T-helper 17 cell (primary cell): ENCODE measurements at places on chromosomes 6 and 20.

- DNase-seq: no peak
Observed at GRCh38 chr6:136526937-136527336, 23.3 kb downstream of the MAP7 start.

- no peak for DNase-seq
Observed at GRCh38 chr20:1911536-1911935, 16.3 kb downstream of the SIRPA start.

- peak; percentile 21 for DNase-seq
Observed at GRCh38 chr20:5835321-5835821, 85.2 kb downstream of the SHLD1 start.

DNA sequence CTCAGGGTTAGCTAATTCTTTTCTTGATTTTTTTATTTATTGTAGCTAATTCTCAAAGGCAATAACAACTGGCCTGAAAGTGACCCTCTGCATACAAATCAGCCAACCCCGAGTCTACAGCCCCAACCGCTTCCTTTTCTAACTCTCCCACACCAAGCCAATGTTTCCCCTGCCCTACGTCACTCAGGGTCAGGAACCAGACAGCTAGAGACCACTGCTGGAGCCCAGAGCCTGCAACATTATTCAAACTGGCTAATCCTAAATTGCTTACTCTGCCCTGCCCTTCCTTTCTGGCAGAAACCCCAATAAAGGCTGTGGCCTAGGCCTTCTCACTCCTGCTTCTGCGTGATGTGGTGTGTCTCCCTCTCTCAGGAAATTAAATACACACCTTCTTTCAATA lies 320.7 kb downstream of the CBLN4 start:
- DNase-seq: no peak

GRCh38 chr6:49906526-49906925 lies 40.2 kb upstream of the CRISP1 start:
- DNase-seq: no peak

DNA sequence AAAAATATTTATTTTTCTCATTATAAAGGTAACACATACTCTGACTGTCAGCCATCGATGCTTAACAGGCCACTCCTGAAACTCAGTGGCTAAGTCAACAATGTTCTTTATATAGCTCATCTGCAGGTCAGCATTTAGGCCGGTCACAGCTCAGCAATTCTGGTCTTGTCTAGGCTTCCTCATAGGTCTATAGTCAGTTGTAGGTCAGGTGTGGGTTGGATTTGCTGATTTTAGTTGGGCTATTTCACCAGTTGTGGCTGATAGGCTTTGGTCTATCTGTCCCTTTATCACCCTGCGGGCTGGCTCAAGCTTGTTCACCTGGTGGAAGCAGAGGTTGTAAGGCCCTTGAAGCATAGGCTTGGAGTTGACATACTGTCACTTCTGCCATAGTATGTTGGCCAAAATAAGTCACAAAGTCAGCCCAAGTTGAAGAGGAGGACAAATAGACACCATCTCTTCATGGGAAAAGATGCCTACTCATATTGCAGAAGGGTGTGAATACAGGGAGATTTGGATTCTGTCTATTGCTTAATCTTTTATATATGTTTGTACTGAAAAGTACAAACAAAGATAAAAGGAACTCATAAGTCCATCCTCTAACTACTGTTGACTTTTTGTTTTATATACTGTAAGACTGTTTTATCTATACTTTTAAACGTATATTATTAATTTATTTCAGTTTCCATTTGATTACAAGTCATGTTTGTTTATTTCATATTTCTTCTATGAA lies 75.0 kb downstream of the BCKDHB start:
- no peak for DNase-seq

GRCh38 chr6:80388507-80388906 lies 282.0 kb downstream of the BCKDHB start:
- DNase-seq: no peak

GRCh38 chr20:47276251-47276650 lies 80.2 kb downstream of the ZMYND8 start:
- no peak for DNase-seq

- no peak for DNase-seq
Observed at GRCh38 chr6:68544450-68544849, 90.6 kb upstream of the ADGRB3 start.

GRCh38 chr6:41449399-41450245 lies 96.6 kb upstream of the FOXP4 start:
- no peak for DNase-seq

DNA sequence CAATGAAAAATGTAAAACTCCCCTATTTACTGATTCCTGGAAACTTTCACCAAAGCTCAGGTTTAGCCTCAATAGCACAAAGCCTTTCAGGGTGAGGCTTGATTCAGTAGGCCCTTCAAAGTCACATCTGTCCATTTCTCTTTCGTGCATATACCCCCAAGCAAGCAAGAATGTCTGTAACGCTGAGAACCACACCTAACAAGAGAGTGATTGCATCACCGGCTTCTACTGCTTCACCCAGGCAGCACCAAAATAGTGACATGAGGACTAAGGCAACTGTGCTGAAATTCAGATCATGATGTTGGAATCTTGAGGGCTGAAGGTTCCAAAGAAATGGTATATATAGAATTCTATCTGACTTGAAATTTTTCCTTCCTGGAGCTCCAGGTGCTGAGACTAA lies 26.1 kb downstream of the CGA start:
- no peak for DNase-seq

DNA sequence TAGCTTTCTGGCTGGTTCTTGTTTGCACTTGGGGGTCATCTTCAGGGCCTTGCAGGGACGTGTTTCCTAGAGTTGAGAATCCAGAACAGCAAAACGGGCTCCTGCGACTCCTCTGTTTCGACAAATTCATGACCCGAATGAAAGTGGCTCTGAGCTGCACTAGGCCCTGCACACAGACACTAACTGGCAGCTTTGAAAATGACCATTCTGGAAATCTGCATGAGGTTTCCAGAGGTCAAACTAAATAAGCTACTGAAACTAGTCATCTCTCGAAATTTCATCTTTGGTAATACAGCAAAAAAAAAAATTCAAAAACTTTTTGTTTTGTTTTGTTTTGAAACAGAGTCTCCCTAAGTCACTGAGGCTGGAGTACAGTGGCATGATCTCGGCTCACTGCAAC lies 15.5 kb upstream of the BMP7 start:
- no peak for DNase-seq

DNA sequence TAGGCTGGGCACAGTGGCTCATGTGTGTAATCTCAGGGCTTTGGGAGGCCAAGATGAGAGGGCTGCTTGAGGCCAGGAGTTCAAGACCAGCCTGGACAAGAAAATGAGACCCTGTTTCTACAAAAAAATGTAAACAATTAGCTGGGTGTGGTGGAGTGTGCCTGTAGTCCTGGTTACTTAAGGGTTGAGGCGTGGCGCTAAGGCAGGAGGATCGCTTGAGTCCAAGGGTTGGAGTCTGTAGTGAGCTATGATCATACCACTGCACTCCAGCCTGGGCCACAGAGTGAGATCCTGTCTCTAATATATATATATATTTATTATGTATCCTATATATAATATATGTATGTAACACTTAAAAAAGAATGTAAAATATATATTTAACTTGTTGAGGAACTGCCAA lies 7.9 kb upstream of the ABRACL start:
- no peak for DNase-seq

DNA sequence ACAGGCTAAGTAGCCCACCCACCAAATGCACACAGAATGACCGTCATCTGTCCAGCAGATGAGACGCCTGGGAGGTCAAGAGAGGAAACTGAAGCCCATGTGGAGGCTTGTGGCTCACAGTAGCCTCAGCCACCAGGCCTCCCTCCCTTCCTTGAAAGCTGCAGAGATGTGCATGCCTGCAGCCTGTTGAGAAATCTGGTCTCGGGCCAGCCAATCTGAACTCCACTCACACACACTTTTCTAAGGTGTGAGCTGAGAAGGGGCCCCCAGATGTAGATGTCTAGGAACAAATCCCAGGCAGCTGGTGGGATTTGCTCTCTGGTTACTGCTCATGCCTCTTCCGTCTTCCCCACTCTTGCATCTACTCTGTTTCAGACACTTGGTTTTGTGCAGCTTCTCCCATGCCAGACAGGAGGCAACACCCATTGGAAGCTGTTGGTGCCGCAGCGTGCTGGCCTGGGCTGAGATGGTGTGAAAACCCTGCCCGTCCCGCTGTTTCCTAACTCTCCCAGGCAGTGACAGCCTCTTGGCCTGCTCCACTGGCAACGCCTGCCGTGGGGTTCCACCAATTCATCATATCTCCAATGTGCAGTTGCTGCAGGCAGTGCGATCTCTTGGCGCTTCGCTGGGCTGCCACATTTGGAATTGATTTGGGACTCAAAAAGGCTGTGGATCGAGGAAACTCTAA lies 24.1 kb upstream of the PAX1 start:
- DNase-seq: no peak

DNA sequence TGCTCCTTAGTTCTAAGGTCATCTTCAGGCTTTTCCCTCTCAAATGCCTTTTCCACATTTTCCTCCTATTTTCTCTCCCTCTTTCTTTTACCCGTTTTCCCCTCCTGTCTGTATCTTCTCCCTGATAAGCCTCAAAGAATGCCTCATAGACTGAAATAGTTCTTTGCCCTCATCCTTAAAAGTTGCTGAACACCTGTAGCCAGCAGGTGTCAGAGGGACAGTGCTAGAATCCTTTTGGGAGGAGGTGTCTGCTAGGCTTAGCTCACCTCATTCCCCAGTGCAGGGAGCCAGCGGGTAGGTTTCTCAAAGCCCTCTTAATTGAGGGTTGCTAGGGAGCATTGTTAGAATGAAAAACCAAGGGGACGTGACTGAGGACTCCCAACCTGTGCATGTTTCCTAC lies 204.0 kb downstream of the TSHZ2 start:
- DNase-seq: no peak

- DNase-seq: no peak
Observed at GRCh38 chr6:72363844-72364740, 257.8 kb upstream of the KCNQ5 start.

DNA sequence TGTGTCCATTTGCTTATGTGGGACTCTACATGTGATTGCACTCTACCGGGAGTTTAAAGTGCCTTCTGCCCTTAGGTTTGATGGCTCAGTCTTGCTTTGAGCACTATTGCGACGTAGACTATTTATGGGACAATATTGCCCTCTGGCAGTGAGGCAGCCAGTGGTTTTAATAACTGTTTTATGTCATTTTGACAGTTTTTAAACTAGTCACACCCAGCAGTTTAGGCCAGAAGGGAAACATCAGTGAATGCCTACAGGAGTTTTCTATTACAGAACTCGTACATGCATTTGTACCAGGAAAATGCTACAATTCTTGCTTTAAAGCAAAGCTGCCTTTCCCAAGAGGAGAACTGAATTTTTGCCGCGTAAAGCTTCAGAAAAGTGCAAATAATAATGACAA lies 813.7 kb downstream of the KIF16B start:
- no peak for DNase-seq

DNA sequence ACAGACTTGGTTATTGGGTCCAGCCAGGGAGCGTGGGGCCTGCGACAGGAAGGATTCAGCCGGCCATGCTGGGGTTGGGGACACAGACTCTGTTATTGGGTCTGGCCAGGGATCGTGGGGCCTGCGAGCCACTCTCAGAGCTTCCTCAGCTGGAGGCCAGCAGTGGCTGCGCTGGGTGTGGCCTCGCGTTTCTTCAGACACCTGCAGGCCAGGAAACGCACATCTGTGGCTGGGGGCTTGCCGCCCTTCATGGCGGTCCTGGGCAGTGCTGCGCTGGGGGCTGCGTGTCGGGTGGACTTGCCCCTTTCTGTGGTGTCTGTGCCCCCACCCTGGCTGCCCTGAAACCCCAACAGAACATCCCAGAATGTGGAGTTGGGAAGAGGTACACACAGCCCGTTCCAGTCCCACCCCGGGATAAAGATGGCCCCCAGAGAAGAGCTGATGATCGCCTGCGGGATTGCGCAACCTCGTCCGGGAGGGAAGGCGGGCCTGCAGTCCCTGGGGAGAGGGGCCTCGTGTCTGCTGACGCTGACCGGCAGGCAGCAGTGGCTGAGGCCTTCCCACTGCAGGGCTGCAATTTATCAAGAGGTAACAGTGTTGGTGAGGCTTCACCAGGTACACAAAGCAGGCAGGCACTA lies 16.9 kb upstream of the MTG2 start:
- no peak for DNase-seq

DNA sequence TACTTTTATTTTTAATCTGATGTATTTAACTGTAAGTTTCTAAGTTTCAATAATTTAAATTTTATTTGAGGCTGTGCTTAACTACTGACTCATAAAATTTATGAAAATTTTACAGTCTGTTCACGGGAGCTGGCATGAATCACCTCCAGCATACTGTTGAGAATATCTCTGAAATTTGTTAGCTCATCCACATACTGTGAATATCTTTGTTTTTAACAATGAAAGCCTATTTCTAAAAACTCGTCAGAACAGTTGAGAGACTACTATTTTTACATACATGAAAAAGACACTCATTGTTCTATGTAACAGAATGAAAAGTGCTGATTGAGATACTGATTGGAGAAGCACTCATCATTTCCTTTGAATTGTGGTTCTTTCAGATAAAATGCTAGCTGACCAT lies 749.3 kb downstream of the TENT5A start:
- DNase-seq: no peak

DNA sequence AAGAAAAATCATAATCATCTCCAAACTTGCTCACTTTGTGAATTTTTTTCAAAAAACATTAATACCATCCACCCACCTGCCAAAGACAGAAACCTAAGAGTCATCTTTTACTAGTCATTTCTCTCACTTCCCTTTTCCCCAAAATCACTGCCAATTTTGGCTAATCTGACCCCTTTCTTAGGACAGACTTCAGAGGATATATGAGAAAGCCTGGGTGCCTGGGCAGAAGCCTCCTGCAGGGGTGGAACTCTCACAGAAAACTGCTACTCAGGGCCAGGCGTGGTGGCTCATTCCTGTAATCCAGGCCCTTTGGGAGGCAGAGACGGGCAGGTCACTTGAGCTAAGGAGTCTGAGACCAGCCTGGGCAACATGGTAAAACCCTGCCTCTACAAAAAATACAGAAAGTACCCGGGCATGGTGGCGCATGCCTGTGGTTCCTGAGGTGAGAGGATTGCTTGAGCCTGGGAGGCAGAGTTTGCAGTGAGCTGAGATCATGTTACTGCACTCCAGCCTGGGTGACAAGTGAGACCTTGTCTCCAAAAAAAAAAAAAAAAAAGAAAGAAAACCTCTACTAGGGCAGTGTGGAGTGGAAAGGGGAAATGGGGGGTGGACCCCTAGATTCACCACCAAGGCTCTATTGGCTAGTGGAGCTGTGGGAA lies 3.8 kb downstream of the DEK start:
- no peak for DNase-seq

- no peak for DNase-seq
Observed at GRCh38 chr20:61706259-61706961, 359.3 kb downstream of the TAF4 start.

- no peak for DNase-seq
Observed at GRCh38 chr6:43588194-43588593, 12.2 kb downstream of the POLH start.

DNA sequence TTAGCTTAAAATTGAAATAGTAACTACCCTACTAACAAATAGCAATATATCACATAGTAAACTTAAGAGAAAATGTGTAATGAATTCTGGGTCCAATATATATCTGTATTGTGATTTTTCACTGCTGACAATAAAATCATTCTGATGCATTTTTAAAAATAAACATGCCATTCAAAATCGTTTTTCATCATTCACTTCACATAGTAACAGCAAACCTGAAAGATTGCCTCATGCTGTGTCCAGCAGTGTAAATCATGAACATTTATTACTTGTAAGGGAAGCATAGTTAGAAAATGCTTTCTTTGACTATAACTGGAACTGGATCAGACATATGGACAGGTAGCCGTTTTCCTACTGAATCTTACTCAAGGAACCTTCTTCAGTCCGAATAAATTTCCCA lies 446.1 kb downstream of the UTRN start:
- DNase-seq: no peak
